Right hindlimb (tissue), 1 donor: ENCODE measurements at places on chromosomes 5 and 9.
A peak's percentile ranks its signal among the peaks of the same experiment; 100 is the strongest.

DNA sequence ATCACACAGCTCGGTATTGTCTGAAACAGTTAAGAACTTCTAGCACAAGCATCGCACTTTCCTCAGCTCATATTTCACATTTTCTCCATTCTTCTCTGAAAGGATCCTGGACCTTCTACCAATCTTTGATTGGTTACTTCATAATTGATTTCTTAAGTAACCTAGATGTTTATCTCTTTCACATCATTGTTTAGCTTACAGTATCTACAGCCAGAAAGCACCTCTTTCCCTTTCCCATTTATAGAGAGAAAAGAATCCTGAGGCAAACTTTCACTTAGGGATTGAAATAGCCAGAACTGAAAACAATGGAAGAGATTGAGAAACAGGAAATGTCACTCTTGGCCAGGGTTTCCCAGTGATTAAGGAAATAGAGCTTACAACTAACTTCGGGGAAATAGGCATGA is 2.5 kb downstream of the IL33 start:
- DNase-seq, result no peak

GRCh38 chr5:180259260-180259611 is 32.6 kb downstream of the MAPK9 start:
- DNase-seq, result no peak

DNA sequence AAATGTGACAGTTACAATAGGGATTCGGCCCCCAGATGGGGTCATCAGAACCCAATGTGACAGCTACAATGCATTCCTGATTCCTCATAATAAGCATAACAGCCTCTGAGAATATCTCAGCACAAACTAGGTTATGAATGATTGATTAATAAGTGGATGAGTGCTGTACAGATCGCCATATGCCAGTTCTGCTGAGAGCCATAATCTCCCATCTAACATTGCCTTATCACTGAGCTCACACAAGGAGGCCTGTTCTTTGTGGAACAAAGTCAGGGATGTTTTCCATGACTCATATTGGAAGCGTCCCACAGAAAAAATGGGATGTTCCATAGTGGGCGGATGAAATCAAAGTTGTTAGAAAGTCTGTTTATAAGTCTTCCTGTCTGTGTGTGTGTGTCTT is 89.6 kb downstream of the KIF4B start:
- no peak for DNase-seq

- no peak for DNase-seq
Measured at GRCh38 chr9:123291736-123292135, 23.4 kb upstream of the STRBP start.

DNA sequence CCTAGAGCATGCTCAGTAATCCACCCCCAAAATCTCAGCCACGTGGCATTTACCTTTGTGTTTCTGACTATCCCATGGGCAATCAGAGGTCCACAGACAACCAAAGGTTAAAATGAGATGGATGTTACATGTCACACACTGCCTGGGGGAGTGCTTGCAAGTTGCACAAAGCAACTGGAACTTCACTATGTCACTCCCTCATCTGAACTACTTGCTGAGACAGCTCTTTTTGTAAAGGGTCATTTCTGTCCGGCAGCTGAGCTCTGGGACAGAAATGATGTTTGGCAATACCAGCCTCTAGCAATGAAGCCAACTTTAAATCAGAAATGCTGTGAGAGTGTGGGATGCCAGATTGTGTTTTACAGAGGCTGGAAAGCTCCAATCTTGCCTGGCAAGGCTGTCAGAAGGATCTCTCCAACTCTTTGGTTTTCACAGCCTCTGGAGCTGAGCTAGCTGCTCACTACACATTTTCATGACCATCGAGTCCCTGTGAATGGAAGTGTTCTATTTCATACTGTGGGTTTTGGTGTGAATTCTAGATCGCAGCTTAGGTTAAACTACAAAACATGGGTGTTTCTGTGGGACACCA is 66.3 kb upstream of the TMEM215 start:
- DNase-seq, result no peak

DNA sequence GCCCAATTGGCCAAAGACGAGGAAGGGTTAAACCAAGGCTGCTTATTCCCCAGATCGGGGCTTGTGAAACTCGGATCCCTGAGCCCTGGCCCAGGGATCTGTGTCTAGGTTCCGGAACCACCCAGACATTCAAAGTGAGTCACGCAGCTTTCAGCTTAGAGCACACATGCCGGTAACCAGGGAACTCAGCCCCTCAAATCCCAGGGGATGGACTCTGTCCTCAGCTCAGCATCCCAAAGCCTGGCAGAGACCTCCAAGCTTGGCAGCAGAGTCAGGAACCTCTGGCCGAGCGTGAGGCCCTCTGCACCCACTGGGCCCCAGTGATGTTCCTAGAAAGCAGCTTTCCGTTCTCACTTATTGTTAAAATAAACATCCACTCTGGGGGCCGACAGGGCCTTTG is 5.1 kb downstream of the PNPLA7 start:
- DNase-seq, result no peak

- no peak for DNase-seq
Measured at GRCh38 chr5:178086266-178086665, 27.1 kb upstream of the N4BP3 start.

DNA sequence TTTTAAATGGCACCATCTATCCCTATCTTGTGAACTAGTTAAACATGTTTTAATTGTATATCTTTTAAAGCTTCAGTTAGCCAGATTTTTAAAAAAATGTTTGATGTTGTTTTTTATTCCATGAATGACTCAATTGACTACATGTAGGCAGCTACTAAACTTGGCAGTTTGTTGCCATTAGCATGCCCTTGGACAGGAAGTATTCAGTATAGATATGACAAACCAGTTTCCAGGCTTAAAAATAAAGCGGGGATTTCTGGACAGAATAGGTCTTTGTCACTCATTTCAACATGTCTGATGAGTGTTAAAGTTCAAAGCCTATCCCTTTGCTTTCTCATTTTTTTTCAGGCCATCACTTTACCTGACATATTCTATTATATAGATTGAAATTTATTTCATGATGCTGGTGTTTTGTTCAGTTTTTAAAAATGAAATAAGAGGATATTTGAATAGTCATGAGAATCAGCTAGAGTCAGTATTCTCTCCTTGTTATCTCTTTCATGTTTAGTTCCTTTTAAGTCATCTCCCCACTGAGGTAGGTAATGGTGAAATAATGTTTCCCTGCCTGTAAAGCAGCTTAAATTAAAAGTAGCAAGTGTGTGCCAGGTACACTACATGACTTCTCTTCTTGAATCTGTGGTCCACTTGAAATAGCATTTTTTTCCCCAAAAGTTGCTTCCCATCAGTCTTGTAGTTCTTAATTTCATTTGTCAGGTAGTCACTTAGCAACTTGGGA is 11.9 kb downstream of the TNFAIP8 start:
- no peak for DNase-seq

- no peak for DNase-seq
Measured at GRCh38 chr5:180535573-180535972, 41.4 kb downstream of the CNOT6 start.

DNA sequence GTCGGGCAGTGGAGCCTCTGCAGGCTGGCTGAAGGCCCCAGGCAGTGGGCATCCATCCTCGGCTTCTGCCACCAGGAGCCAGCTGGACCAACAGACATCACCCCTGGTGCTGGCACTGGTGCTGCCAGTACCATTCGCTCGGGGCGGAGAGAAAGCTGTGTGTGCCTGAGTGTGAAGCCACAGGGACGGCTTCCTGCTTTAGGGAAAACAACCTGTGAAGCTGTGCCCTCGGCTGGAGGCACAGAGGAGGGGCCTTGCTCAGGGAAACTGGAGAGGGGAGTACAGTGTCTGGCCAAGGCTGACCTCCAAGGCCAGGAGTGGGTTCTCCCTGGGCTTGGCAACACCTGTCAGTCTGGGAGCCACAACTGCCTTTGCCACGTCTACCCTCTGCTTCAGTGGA is 38.3 kb downstream of the NEK6 start:
- no peak for DNase-seq

DNA sequence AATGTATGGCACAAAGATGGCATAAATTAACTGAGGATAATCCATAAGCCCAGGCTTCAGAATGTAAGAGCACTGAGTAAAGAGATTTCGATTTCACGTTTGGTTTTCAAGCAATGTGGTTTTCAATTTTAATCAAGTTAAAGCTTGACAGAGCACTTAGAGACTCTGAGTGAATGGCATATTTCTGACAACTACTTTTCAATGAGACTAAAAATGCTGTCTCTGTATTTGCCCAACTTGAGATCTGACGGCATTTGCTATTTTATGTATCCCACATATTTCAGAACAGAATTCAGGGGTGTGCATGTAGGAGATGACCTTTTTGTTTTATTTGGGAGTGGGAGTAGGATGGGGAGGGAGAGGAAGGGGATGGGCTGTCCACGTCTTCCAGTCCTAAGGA is 280.3 kb upstream of the PANK3 start:
- no peak for DNase-seq

GRCh38 chr5:168332042-168332441 is 40.6 kb downstream of the WWC1 start:
- DNase-seq, result no peak

DNA sequence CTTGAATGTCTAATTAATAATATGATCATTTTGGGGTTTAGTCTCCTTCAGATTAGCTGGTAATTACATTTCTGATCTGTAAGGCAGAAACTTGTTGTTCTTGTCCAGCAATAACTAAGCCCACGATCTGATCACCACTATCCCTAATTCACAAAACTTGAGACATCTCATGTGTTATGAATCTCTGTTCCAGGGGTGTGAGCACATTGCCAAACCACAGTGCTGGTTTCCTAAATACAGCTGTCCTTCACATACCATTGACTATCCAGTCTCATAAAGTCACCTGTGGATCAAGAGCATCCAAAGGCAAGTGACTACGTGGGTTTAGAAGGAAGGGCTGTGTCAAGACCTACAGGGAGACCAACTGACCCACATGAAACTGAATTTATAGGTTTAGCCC is 134.1 kb upstream of the PRLR start:
- DNase-seq, result no peak

DNA sequence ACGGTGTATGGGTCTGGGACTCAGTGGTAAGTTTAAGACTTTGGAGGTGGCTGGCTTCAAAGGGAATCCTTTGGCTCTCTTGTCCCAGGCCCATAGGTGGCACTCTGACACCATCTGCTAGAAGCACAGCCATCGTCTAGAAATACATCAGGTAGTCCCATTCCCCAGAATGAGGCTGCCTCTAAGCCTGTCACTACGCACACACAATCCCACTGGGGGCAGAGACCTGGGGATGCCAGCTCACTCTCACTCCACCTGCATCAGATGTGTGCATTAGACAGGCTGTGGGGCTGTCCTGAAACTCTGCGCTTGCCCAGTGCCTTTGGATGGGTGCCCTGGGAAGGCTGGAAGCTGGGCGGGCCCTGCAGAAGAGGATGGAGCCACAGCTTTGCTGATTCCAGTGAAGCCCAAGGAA is 127.5 kb upstream of the PANK3 start:
- peak; percentile 66 for DNase-seq

DNA sequence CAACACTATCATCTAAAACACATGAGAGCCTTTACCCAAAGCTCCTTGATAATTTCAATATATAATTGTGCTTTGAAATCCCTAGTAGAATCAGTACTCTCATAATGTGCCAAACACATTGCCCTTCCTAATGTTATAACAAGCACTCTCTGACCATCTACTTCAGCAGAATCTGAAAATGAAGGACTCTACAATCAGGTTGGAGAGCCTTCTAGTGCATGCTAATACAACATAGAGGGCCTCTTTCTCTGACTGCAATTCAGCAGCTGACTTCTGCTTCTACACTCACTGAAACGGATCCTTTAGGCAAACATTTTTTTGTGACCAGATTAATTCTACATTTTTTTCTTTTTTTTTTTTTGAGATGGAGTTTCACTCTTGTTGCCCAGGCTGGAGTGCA is 155.6 kb downstream of the EPB41L4A start:
- no peak for DNase-seq

DNA sequence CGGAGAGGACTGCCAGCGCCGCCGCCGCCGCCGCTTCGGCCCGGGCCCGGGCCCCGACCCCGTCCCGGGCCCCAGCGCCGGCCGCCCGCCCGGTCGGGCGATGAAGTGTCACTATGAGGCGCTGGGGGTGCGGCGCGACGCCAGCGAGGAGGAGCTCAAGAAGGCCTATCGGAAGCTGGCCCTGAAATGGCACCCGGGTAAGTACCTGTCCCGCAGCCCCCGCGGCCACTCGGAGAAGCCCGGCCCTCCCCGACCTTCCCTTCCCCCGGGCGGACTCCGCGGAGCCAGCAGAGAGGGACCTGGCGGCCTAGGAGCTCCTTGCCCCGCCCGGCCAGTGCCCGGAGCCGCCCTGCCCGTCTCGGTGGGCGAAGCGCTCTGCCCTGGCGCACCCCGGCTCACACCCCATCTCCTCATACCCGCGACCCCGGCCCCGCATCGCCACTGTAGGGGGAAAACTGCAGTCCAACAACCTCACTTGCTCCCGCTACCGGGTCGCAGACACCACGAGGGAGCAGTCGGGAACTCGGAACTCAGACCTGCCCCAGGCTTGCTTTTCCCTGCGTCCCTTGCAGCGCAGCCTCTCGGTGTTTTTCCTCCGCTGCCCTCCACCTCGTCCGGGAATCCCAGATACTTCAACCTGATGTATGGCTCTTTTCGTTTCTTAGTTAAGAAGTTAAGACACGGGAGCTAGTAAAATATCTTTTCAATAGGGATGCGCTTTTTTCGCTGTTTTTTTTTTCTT is 532 bp downstream of the DNAJC21 start:
- peak; percentile 91 for DNase-seq

DNA sequence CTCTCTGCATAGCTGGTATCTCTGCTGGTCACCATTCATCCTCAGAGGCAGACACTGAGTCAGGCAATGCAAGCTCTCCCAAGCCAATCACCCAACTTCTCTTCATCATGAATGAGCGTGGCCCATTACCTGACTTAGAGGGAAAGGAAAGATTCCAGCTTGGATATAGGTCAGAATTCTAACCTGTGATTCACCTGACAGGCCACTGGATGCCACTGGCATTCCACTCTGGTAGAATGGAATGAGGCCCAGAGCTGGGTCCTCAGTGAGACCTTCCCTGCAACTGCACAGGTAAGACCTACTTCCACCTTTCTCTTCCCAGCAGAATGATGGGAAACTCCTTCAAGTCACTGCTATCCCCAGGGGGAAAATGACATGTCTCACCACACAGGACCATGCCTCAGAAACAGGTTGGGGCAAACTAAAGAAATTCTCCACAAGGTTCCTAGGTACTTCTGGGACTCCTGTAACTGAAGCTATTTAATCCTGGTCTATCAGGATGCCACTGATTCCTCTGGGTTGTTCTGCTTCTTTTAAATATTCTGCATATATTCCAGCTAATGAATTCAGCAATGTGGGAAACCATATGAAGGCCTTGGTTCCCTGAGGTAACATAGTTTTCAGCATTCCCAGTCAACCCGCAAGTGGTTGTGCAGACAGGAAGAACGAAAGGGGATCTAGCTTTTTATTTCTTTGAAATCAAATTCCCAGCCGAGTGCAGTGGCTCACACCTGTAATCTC is 62.0 kb downstream of the SUSD1 start:
- peak; percentile 23 for DNase-seq

- DNase-seq, result peak; percentile 4
Measured at GRCh38 chr5:180636016-180636402, 13.4 kb downstream of the FLT4 start.

DNA sequence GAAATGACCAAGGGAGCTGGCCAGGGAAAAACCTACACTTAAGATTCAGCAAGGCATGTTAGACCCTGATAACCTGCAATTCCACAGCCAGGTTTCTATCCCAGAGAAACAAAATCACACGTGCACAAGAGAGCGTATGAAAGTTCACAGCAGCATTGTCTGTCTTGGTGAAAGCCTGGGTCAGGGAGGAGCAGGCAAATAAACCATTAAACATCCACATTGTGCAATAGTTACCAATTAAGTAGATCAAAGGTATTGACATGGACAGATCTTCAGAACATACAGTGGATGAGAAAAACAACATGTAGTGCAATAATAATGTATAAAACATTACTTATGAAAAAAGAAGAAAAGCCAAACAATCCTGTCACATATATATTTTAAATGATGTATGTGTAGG is 15.9 kb upstream of the GPX3 start:
- DNase-seq, result no peak
